ENCODE measurements at places on chromosomes 1 and 21.

DNA sequence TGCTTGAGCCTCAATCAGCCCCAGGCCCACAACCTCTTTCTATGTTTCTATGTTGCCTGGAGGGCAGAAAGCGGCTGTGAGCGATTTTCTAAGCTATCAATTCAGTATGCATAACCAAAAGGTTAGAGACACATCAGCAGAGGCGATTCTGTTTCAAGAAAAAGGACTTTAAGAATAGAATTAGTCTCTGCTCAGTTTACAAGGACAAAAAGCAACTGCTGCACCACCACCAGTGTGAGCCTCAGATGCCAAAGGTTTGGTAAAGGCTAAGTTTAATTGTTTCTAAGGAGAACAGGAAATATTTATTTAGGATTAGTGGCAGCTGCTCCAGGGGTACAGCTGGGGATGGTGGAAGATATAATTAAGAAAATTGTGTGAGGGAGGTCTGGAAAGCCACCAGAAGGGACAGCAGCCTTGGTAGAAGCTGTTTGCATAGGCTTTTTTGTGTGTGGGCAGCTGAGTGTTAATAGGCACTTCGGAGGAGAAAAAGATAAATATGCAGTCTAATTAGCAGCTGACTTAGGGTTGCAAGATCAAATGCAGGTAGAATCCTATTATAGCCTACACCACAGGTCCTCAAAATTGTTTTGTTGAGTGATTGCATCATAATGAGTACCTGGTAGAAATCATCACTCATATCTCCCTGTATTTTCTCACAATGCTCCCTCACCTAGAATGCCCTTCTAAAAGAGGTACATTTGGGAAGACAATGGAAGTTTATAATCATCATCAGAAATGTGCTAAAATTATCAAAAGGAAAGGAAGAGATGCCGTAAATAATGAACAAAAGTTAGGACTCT, 35.8 kb downstream of the ZC3H11B start:
- no peak for DNase-seq

DNA sequence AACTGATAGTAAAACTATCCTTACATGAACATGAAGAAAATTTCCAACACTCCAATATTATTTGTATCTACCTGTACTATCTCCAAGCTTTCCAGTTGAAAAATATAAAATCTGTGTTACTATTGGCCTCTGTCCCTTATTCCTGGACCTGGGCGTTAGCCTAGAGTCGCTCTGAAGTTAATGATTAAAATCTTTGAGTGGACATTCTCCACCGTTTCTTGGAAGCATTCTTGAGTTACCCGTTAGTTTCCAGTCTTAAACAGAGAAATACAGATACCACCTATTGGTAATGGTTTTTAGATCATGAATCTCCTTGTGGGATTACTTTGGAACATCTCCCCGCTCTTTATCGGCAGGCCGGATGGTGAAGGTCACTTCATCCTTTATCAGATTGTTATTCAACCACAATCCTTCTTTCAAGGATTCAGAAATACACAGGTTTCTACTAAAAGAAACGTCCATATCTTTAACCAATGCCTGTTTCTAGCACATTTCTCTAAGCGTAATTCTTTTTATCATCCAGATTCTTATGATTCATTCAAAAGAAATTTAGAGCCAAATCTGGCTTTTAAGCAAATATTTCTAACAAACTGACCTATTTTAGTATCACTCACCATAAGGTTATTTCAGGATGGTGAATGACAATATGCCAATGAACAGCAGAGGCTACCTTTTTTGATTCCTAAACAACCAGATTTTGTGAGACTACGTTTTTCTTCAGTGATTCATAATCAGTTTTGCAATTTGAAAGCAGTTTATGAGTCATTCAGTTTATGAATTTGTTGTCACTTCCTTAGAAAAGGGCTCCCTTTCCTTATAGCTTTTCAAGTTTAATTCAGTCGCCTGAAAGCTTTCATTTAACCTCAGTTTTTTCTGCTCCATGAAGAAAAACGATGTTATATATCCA, 70.2 kb upstream of the ERRFI1 start:
- DNase-seq: peak; percentile 83

DNA sequence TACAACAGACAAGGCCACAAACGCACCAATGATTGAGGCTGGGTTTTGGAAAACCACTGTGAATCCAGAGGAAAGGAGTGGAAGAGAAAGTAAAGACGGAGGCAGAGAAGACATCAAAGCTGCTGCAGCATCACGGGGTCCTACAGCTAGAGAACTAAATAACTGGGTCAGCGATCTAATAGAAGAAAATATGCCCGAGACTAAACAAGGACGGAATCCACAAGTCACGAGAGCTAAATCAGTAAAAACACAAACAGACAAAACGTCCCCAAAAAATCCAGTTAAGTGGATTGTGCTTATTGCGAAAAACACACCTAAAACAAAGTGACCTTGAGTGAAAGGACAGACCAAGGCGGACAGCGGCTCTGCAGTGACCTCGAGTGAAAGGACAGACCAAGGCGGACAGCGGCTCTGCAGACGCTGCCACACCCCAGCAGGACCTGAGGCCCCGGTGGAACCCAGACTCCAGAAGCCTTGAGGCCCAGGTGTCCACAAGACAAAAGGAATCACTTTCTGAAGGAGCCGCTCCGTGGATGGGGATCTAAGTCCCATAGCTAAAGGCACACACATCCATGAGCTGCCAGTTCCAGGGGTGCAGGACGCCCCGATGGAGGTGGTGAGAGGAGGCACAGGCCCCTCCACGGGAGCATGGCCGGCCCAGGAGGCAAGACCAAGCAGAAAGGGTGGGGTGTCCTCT, 6.0 kb downstream of the FTCD start:
- DNase-seq: no peak

DNA sequence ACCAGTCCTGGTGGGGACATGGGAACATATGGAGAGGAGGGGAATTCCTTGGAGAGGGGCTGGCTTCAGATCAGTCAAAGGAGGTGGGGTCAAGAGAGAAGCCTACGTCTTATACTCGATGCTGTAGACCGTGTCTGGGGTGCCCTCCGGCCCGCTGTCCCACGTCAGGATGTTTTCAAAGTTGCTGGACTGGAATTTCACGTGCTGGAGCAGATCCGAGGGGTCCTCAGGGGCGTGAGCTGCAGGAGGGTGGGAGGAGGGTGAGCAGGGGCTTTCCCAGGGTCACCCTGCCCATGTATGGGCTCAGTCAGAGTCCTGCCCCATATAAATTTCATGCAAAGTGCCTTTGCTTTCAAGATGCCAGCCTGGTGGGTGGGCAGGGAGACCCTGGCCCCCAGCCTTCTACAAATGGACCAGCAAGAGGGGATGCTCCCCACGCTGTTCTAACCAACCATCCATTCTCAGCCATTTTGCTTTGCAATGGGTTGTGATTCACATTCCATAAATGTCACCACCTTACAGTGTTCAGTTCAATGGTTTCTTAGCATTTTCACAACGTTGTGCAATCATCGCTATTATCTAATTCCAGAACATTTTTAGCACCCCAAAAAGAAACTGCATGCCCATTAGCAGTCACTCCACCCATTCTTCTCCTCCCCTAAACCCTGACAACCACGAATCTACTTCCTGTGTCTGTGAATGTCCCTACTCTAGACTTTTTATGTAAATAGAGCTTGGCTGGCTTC, 4.3 kb downstream of the IL22RA1 start:
- DNase-seq: no peak

- no peak for DNase-seq
Observed at GRCh38 chr1:1205769-1206375, 520 bp downstream of the TNFRSF18 start.

- no peak for DNase-seq
Observed at GRCh38 chr1:66681686-66682085, 70.6 kb upstream of the DYNLT5 start.

DNA sequence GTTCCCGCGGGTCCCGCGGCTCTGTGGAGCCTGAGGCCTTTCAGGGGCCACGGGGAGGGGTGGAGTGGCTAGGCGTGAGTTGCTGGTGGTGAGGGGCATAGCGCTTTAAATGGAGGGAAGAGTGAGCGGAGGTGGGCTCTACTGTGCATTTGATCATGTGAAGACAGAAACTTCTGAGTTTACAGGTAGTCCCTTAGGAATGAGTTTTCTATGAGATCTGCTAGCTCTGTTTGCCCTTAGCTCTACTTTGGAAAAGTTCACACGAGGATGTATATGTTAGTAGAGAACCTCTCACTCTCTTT, 593 bp downstream of the ST6GALNAC3 start:
- DNase-seq: no peak

DNA sequence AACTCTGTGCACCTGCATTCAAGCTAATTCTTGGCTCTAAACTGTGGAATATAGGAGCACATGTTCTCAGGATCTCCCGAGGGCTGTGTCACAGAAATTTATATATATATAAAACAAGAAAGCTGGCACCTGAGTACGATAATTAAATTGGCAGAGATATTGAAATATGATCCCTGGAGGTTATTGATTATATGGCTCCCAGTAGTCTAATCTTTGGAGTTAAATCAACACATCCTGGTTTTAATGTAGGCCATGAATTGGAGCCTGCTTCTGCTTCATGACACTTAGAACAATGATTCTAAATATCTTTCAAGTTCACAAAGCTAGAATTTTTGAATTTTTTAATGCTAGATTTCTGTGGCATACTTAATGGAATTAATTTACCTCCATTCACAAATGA, 84.3 kb downstream of the CTH start:
- DNase-seq: no peak

GRCh38 chr21:32886339-32886738, 114.8 kb upstream of the PAXBP1 start:
- no peak for DNase-seq

DNA sequence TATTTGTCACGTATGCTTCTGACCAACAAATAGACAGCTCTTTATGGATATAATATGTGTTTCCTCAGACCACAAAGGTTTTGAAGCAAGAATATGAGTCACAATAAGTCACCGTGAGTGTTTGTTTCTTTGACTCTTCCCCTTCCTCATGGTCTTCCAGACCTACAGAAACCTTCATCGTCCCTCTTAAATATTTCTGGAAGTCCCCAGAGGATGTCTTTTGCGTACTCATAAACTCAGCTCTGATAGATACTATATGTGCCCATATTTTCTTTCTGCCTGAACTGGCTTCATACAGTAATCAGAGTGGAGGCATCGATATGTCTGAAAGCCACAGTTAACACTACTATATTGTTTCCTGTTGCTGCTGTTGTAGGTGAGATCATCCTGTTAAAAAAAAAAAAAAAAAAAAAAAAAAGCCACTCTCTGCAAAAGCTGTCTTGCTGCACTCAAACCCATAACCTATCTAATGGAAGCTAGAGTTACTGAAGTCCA, 38.4 kb downstream of the ADAMTS1 start:
- DNase-seq: no peak

DNA sequence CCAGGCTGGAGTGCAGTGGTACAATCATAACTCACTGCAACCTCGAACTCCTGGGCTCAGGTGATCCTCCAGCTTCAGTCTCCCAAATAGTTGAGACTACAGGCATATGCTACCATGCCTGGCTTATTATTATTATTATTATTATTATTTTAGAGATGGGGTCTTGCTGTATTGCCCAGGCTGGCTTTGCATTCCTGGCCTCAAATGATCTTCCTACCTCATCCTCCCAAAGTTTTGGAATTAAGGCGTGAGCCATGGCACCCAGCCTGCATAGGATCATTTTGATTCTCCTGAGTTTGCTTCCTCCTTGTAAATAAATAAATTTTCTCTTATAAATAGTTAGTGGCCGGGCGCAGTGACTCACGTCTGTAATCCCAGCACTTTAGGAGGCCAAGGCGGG, 6.2 kb downstream of the DDI2 start:
- DNase-seq: no peak

DNA sequence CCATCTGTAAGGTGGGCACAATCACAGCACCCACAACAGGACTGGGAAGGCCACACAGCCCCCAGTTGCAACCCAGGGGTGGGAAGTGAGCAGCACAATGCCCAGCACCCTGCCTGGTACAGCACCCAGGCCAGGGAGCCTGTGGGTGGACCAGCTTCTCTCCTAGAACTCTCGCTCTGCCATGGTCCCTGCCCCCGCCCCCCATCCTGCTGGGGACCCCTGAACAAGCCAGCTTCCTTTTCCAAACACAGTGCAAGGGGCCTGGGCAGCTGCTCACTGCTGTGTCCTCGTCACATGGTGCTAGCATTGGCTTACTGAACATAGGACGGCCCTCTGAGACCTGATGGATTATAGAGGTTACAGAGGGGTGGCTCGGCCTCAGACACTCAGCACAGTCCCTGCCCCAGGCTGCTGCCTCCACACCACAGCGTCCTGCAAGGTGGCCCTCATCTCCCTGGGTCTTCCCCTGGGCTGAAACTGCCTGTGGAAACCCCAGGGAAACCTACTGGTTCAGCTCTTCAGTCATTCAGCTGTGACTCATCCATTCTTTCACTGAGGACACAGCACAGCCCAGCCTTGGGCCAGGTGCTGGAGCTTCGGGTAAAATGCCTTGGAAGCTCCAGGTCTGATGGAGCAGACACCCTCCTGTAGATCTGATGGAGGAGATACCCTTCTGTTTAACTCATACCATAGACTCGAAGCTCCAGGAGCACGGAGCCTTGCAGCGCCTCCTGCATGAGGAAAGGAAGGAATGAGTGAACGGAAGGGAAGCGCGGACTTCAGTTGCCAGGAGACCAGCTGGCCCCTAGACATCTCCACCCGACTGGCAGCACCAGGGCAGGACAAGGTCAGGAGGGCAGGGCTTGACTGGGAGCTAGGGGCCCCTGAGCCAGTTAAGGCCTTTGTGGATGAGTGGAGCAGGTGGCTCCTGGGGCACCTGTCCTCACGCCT, 8.1 kb upstream of the PRDM16 start:
- DNase-seq: no peak

DNA sequence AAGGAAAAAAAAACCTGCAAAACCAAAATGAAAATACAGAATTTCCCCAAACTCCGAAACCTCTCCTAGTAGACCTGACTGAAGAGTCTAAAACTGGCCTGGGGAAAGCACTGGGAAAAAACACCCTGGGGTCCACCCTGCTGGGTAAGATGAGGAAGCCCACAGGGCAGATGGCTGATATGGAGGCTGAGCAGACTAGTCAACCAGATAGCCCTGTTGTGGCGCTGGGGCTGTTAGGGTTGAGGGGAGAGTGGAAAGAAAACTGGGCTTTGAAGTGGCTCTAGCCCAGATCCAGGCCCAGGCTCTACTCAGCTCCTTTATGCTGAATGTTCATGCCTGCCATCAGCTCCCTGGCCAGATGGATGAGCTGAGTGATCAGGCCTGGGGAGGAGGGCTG, 6.8 kb upstream of the SLAMF1 start:
- DNase-seq: no peak

GRCh38 chr21:28856588-28857250, 136.0 kb downstream of the LTN1 start:
- no peak for DNase-seq

GRCh38 chr1:96538883-96539282, 182.7 kb upstream of the PTBP2 start:
- DNase-seq: peak; percentile 99
